ENCODE measurements at places on chromosomes 1 and 21.
A peak's percentile ranks its signal among the peaks of the same experiment; 100 is the strongest.

DNA sequence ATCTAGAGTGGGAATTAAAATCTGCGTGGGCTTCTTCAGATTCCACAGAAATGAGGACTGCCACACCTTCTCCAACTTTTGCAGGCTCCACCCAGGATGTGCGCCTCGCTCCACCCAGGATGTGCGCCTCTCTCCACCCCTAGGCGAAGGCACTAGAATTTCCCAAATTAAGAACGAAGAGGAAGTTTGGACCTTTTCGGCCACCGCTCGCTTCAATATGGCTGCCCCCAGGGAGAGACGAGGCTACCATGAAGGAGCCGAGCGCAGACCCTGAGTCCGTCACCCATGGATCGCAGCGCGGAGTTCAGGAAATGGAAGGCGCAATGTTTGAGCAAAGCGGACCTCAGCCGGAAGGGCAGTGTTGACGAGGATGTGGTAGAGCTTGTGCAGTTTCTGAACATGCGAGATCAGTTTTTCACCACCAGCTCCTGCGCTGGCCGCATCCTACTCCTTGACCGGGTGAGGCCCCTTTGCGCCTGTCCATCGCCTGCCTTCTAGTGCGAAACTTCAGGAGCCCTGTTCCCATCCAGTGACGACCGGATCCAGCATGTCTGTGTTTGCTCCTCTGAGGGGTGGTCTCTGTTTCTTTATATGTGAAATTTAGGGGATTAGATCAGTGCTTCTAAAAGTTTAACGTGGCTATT is at the start of the genes CRYZ and TYW3:
Gene CRYZ (minus strand): TSS at position 91 of the 644 bp plus-strand sequence. CDS start 8,229 bp downstream, outside the sequence.
Gene TYW3 (plus strand): TSS at position 193 of the 644 bp plus-strand sequence. CDS start 93 bp downstream, at position 286.
- DNase-seq = peak; percentile 94

- no peak for DNase-seq
Observed at GRCh38 chr1:48969971-48970370, 193.3 kb upstream of the BEND5 start.

DNA sequence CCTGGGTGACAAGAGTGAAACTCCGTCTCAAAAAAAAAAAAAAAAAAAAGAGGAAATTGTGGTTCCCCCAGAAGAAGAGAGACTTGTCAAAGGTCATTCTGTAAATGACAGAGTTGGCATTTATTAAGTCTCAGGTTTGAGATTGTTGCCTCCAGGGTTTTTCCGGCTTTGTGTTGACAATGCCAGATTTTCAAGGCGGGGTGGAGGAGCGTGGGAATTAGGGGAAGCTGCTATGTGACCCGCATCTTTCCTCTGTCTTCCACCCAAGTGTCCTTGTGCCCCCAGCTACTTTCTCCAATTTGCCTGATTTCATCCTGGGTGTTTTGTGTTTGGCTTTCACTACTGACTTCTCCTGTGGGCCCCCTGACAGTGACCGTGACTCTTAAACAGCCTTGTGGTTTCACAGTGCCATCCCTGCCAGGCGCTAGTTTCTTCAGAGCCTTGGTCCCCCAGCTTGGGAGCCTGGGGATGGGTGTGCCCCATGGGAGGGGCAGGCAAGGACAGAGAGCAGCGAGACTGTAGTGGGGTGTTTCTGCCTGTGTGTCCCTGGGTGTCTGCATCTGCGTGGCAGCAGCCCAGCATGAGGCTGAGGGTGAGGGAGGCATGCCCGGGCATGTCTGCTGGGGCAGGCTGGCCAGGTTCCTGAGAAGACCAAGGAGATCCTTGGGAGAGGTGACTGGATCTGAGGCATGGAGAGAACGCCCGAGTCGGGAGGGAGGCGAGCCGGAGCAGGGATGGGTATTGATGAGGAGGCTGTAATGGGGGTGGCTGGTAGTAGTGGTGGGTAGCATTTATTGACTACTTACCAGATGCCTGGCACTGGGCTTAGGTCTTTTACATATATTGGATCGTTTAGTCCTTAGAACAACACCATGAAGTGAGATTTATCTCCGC is 46.3 kb downstream of the IER5 start:
- no peak for DNase-seq

DNA sequence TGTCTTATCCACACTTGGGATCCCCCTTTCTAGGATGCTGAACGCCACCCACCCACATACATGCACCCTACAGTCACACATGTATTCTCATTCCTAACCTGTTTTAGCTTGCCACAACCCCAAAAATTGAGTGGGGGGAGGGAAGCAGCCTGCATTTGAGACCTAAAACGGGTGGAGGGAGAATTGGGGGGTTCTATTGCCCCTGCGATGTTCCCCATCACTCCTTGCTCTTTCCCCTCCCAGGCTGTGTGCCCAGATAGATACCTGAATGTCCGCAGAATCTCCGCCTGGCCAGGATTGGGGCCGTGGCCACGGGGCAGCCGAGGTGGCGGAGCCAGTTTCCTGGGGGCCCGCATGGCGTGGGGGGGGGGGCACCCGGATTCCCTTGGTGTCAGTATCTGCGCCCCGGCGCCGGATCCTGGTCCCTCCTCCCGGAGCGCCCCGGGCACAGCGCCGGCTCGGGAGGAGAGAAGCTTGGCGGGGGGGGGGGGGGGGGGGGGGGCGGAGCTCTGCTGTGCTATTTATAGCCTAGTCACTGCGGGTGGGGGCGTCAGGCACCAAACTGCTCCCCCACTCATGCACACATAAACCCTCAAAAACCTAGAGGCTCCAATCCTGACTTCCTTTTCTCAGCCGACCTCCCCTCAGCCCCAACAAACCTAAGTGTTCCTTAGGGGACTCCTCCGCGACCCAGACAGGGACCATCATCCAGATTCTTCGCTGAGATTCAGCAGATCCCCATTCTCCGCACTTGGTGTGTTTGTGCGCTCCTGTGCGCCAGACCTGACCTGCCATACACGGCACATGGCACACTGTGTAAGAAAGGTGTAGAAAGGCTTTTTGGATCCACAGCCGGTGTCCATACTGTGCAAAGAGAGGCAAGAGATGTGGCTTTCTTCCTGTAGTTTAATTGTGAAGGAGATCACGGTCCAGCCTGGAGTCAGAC is 1.9 kb downstream of the ANKRD34A start:
- peak; percentile 40 for DNase-seq

- no peak for DNase-seq
Observed at GRCh38 chr1:229410692-229411433, 23.0 kb downstream of the ACTA1 start.
